ENCODE measurements at places on chromosomes 2 and 18.

DNA sequence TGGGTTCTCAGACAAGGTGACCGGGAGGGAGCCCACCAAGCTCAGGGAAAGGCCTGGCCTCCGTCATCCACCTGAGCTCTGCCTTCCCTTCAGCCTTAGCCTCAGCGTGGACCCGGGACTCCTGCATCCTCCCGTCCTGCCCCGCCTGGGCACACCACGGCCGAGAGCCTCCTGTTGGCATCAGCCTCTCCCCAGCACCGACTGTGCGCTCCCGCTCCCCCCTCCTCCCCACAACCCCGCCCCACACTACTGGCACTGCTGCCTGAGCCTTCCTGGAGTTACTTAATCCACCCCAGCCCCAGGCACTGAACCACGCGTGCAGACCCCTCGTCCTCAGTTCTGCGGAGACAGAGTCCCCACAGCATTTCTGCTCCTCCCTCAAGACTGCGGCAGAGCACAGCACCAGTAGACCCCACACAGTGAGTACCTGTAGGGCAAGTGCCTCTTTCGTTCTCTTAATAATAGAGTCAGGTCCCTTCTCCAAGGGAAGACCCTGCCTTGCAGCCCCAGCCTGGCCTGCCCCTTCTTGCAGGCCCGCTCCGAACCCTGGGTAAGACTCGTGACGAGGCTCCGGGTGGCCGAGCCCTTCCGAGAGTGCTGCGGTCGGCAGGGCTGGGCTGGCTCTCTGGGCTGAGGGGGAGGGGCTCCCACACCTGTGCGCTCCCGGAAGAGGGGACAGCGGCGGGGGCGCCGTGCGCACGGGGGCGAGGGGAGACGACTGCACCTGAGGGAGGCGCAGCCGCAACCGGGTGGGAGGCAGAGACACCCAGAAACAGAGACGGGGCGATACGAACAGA, at the start of gene AMER3:
Gene AMER3 (plus strand): TSS at position 285 of the 797 bp plus-strand sequence. CDS start 6,533 bp downstream, outside the sequence.
- DNase-seq: no peak

DNA sequence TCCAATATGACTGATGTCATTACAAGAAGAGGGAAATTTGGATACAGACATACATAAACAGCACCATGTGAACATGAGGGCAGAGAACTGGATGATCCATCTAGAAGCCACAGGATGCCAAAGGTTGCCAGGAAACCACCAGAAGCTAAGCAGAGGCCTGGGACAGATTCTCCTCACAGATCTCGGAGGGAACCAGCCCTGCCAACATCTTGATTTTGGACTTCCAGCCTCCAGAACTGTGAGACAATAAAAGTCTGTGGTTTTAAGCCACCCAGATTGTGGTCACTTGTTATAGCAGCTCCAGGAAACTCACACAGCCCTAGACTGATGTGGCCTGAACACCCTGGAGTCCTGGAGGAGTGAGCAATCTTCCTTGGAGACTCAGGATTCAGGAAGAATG, 351.6 kb downstream of the EIPR1 start:
- no peak for DNase-seq

DNA sequence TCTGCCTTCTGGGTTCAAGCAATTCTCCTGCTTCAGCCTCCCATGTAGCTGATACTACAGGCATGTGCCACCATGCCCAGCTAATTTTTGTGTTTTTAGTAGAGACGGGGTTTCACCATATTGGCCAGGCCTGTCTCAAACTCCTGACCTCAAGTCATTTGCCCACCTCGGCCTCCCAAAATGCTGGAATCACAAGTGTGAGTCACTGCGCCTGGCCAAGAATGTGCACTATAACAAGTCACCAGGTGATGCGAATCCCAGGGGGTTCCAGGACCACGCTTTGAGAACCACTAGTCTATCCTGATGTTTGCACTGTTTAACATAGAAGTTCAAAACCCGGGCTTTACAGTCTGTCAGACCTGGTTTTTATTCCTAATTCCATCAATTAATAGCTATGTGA, 144.8 kb downstream of the SUCLG1 start:
- DNase-seq: no peak

- no peak for DNase-seq
These were observed 33.4 kb downstream of the OSBPL1A start for GRCh38 chr18:24364177-24364576.

DNA sequence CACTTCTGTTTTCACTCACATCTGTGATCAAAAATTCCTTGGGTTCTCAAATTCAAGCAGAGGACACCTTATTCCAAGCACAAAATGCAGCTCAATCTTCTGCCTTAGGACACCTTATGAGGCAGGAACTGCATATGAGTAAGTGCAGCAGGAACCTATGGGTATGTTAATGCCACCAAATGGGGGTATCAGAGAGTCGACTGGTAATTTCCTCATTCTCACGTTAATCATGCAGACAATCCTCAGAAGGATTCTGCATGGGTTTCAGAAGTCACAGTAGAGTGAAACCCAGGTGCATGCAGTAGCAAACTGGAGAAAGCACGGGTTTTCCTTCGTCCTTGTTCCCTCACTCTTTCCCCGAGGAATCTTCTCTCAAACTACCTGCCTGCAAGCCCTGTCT, 452.8 kb downstream of the CBLN2 start:
- DNase-seq: no peak

GRCh38 chr2:15172825-15173224, 388.3 kb downstream of the NBAS start:
- DNase-seq: no peak

GRCh38 chr2:163602196-163602595, 133.6 kb downstream of the FIGN start:
- no peak for DNase-seq
